Hematopoietic multipotent progenitor cell treated with erythropoietin and hydrocortisone succinate and interleukin-3 and kit ligand, for 8 days (in vitro differentiated cells): ENCODE measurements at places on chromosomes 1 and 21.

GRCh38 chr1:77594366-77595112 is 87.9 kb downstream of the ZZZ3 start:
- no peak for DNase-seq

DNA sequence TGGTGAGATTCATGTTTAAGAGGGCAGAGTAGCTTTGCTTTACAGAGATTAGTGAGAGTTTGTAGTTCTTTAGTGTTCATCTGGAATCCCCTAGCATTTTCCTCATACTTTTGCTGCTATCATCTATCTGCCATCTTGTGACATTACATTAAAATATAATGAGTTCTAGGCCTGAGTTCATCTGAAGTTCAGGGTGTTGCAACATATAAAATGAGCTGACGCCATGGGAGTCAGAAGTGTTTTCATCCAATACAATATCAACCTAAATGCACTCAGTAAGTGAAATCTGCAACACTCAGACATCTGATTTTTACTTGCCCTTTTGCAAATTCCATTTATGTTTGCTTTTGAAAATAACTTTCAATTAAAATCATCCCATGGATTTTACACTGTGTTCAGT is 153.8 kb downstream of the NTNG1 start:
- no peak for DNase-seq

GRCh38 chr1:13798120-13798519 is 98.1 kb downstream of the PRDM2 start:
- no peak for DNase-seq

DNA sequence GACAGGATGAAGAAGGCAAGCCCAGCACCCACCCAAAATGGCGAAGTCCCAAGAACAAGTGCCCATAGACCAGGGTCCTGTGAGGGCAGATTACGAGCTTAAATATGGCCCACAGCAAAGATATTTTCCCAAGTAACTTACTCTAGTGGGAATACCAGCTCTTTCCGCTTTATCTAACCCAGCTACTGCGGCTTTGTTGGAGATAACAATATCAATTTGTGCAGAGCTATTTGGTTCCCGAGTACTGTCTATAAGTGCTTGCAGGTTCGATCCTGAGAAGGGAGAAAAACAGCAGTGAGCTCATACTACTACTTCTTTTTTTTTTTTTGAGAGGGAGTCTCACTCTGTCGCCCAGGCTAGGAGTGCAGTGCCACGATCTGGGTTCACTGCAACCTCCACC is 14.3 kb upstream of the DNAJC28 start:
- DNase-seq, result peak; percentile 80

DNA sequence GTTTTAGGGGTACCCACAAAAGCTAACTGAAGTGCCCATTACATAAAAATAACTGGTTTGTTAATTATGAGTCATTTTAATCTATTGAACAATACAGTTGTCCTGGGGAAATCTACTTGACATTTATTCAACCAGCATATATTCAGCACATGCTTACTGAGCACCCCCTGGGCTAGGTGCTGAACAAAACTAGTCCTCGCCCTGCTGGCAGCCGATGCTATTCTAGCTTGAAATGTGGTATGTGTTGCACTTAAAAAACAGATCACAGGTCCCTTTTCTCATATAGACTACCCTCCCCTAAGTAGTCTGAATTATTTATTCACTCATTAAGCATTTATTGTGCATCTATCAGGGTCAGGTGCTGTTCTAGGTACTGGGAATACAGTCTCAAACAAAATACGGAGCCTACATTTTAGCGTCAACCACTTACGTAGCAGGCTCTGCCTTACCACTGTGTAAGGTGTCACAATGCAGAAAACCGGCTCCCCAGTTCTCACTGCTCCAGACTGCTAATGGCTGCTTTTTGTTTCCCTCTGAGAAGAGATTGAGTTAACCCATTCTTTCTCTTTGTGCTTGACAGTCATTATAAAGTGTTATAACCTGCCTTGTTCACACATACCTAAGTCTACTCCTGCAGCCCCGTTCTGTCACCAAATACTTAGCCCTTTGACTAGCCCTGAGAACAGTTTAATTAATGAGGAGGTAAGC is 57.1 kb downstream of the ADCY10 start:
- no peak for DNase-seq

GRCh38 chr1:14660801-14661200 is 62.3 kb downstream of the KAZN start:
- no peak for DNase-seq

DNA sequence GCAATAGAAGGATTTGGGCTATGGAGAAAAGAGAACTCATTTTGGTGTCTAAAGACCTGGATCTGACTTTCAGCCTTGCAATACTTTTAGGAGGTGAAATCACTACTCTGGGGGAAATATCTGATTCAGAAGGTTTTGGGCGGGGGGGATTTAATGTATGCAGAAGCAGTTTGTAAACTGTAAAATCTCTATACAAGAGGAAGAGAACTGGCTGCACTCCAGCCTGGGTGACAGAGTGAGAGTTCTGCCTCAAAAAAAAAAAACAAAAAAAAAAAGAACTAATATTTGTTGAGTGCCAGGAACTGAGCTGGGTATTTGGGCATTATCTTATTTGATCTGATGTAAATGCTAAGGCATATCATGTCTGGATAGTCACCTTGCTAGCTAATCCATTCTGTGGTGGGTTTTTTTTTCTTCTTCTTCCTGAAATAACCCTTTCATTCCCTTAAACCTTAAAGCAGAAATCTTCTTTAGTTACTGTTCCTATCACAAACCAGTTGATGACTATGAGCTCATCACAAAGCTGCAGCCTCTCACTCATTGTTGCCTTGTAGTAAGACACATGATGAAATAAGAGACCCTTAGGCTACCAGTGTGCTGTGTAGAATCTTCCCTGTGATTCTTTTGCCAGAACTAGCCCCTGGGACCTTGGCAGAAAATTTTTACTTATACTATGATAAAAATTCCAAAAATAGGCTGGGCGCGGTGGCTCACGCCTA is 35.6 kb upstream of the SLC16A1 start:
- DNase-seq, result no peak

- peak; percentile 95 for DNase-seq
Observed at GRCh38 chr1:18908911-18909771, 6.8 kb upstream of the ALDH4A1 start.

- DNase-seq, result no peak
Observed at GRCh38 chr1:74399249-74399648, 113.2 kb downstream of the LRRC53 start.
